ENCODE measurements at places on chromosomes 12 and 14. TPM values are rescaled to one million over a fixed set of nuclear protein-coding genes. Genes with fewer than 3 reads are reported as not detected.

DNA sequence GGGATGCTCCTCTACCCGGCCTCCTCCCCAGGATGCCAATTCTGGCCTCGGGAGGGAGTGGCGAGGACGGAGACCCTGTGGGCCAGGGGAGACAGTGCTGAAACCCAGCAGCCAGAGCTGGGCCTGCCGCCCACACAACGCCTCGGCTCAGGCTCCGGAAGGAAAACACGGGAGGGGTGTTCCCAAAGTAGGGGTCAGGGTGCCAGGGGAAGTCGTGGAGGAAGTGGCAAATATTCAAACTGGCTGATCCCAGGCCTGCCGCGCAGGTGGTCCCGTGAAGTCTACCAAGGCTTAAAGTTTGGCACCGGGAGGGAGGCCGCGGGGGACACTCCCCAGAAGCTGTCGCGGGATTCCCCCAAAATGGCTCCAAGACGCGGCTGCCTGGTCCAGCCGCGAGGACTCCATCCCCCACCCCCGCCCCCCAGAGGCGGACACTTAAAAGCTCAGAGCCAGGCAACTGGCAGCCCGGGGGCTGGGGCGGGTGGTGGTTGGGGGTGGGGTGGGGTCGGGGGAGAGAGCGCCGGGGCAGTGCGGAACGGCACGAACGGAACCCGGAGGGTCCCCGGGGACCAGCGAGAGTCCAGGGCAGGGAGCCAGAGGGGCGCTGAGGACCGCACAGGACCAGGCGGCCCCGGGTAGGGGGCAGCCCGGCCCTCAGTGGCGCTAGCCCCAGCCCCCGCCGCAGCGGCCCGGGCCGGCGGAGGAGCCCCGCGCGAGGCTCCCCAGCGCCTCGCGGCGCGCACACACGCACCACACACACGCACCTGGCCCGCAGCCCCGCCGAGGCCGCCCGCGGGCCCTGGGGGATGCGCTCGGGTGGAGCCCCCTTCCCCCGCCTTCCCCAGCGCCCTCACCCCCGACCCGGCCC is 20.0 kb downstream of the BEGAIN start:
- no peak for DNase-seq

Gene TMEM30B
- total RNA-seq: 15.8 TPM

- DNase-seq: no peak
Observed at GRCh38 chr12:53267306-53267998, 647 bp upstream of the ESPL1 start.

- no peak for DNase-seq
Observed at GRCh38 chr12:128827724-128828123, 4.0 kb upstream of the SLC15A4 start.

GRCh38 chr12:32249777-32250176 is 143.1 kb downstream of the BICD1 start:
- no peak for DNase-seq

Gene CFAP251
- total RNA-seq: 3.7 TPM
